Stimulated activated CD4-positive, alpha-beta T cell treated with anti-CD3 and anti-CD28 coated beads, Interleukin-12 subunit alpha, Interleukin-12 subunit beta, amount 100 ng/mL, for 4 hours (primary cell): ENCODE measurements at places on chromosomes 2 and 18.

GRCh38 chr18:63148449-63149301, 170.9 kb downstream of the BCL2 start:
- no peak for DNase-seq

- DNase-seq, result no peak
Observed at GRCh38 chr2:105848367-105848766, 103.7 kb downstream of the NCK2 start.

DNA sequence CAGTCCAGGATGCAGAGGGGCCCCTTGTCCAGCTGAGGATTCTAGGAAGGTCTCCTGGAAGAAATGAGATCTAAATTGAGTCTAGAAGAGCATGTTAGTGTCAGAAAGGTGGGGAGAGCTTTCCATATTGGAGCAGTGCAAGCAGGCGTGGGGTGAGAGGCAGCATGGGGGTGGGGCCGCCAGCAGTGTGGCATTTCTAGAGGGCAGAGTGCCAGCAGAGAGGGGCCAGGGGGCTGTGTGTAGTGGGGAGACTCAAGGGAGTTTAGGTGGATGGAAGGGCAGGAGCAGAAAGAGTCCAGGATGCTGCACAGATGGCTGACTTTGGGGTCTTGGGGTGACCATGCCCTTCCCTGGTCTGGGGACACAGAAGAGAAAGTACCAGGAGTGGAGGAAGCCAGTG, 2.1 kb downstream of the VIL1 start:
- DNase-seq, result no peak

GRCh38 chr2:148451046-148451445, 193.5 kb upstream of the EPC2 start:
- DNase-seq, result no peak

DNA sequence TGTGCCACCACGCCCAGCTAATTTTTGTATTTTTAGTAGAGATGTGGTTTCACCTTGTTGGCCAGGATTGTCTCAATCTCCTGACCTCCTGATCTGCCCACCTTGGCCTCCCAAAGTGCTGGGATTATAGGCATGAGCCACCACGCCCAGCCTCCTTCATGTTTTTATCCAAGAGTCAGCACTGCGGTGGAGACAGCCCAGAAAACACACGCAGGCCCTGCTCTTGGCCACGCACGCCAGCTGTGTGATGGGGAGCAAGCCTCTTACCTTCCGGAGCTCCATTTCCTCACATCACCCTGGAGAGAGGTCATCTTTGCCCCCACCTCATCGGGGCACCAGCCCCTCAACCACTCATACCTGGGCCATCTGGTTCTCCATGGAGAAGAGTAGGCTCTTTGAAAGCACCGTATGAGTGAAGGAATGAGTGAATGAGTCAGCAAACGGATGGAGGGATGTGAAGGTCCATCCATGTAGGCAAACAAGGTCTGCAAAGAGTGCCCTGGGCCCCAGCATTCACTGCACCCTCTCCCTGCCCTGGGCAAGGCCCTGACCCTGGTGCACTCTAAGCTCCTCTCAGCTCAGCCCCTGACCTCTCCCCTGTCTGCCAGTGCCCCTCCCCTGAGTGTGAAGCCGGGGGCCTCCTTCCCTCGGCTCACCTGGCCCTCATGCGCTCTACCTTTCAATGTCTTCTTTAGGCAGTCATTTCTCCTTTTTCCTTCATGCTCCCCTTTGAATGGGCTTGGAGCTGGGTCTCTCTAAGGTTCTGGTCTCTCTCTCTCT, 7.4 kb downstream of the GYPC start:
- no peak for DNase-seq

DNA sequence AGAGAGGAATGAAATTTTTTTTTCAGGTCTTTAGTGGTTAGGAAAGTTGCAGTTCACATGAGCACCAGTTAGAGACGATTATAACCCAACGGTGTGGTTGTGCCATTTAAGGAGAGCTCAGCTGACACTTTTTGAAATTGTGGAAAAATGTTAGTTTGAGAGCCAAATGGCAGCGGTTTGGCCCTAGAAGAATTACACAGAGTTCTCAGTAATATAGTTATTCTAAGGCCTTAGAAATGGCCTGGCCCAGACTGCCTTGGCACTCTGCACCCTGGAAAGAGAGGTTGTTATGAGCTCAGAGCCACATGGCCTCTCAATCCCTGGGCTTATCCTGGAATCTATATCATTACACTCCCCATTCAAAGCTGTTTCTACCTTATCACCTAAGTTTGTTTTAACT, 117.4 kb downstream of the RHBDD1 start:
- no peak for DNase-seq

- DNase-seq, result no peak
Observed at GRCh38 chr18:9905401-9905922, 8.4 kb upstream of the VAPA start.

DNA sequence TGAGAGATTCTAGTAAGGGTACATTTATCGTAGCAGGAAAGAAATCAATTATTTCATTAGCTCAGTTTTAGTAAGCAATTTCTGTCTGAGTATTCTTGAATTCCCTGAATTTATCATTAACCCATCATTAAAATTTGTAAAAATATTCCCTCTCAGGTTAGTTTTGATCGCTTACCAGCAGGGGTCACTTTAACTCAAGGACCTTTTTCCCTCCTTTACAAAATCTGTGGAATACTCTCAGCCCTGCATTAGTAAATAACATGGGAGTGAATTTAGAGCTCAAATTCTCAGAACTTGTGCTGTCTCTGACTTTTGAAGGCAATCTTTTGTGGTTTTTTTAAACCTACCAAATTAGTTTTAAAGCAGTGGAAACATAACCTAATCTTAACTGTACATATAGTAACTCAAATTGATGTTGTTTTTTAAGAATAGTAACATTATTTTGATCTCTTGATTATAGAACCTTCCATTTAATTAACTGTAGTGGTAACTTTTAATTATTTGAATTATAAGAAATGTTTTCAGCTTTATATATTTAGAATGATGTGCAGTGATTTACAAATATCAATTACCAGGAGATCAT, 97.2 kb downstream of the AGPS start:
- no peak for DNase-seq
